ENCODE measurements at places on chromosomes 5 and 9. TPM values are rescaled to one million over a fixed set of nuclear protein-coding genes. Genes with fewer than 3 reads are reported as not detected.

GRCh38 chr9:13224366-13224765, 55.1 kb downstream of the MPDZ start:
- DNase-seq, result no peak

DNA sequence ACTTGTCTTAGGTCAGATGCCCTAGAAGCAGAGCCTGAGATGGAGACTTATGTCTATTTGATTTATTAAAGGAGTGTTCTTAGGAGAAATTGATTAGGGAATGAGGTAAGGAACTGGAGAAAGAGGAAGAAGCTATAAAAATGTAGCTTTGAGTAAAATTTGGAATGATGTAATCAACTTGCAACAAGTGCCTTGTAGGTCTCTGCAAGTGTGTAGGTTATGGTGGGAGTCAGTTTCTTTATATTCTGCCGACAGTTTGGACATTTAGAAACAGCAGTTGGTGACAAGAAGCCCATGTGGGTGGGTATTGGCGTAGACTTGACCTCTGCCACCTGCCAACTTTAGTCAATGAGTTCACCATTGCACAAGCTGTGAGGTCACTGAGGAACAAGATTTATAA, 986.5 kb downstream of the CDH18 start:
- no peak for DNase-seq

DNA sequence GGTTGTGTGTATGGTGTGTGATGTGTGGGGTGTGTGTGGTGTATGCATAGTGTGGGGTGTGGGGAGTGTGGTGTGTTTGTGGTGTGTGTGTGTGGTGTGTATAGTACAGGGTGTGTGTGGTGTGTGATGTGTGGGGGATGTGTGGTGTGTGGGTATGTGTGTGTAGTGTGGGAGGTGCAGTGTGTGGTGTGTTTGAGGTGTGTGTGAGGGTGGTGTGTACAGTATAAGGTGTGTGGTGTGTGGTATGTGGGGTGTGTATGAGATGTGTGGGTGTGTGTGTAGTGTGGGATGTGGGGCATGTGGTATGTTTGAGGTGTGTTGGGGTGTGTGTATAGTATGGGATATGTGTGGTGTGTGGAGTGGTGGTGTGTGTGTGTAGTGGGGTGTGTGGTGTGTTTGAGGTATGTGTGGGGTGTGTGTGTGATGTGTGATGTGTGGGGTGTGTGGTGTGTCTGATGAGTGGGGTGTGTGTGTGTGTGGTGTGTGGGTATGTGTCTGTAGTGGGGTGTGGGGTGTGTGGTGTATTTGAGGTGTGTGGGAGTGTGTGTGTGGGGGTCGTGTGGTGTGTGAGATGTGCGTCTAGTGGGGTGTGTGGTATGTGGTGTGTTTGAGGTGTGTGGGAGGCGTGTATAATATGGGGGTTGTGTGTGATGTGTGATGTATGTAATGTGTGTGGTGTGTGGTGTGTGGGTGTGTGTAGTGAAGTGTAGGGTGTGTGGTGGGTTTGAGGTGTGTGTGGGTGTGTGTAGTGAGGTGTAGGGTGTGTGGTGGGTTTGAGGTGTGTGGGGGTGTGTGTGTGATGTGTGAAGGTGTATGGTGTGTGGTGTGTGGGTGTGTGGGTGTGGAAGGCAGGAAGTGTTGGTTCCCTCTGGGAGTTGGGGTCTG, 8.6 kb downstream of the ECSCR start:
- DNase-seq, result no peak

SLC9A3 gene
- 0.51 TPM for total RNA-seq

GRCh38 chr5:65426656-65427055, 55.1 kb downstream of the ADAMTS6 start:
- no peak for DNase-seq

SLCO4C1 gene
- not detected for total RNA-seq

- DNase-seq, result no peak
Measured at GRCh38 chr5:95414451-95414850, 23.3 kb downstream of the FAM81B start.
